Adrenal gland (tissue), 19 donors: ENCODE measurements at places on chromosomes 16 and 17. TPM values are rescaled to one million over a fixed set of nuclear protein-coding genes. Genes with fewer than 3 reads are reported as not detected.

DNA sequence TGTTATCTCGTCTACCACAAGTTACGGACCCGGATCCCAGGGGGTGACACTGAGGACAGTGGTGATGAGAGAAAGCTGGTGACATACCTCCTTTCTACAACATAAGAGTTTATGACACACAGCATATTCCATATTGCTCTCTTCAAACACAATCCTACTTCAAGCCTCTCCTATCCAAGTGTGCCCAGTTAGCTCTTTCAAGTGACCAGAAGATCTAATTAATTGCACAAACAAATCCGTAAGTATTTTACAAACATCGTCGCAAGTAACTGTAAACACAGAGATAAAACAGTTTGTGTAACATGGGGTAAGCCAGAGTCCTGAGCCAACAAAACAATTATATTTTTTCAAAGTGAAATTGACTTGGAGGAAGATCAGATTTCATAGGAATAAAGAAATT, 235.0 kb downstream of the CHD9NB start:
- DNase-seq: no peak

GRCh38 chr16:50666658-50667496, 14.2 kb downstream of the SNX20 start:
- no peak for DNase-seq

- DNase-seq: no peak
These were observed 19.5 kb upstream of the CPHXL start for GRCh38 chr16:75745823-75746222.

The PROCA1 gene
- total RNA-seq: 3.2 TPM

The RASD1 gene
- 73.6 TPM for total RNA-seq

The CDR2 gene
- total RNA-seq: 18.0 TPM
